NCI-H524 (cell line): ENCODE measurements at places on chromosomes 3 and 15.

GRCh38 chr3:25661694-25662437 is 2.8 kb downstream of the TOP2B start:
- no peak for DNase-seq

DNA sequence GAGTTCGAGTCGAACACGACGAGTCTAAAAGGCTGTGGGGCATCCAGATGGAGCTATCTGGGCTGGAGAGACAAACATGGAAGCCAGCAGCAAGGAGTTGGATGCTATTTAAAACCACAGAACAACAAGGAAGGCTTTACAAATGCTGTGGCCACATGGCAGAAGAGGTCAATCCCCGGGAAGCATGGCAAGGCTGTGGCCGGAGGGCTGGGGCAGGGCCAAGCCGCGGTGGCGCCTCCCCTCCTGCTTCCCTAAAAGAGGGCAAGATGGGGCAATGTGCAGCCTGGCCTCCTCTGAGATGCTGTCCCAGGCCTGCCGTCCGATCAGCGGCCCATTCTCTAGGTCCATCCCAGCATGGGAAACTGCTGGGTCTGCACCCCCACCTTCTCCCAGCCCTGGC is 139.1 kb downstream of the SRGAP3 start:
- DNase-seq = no peak

DNA sequence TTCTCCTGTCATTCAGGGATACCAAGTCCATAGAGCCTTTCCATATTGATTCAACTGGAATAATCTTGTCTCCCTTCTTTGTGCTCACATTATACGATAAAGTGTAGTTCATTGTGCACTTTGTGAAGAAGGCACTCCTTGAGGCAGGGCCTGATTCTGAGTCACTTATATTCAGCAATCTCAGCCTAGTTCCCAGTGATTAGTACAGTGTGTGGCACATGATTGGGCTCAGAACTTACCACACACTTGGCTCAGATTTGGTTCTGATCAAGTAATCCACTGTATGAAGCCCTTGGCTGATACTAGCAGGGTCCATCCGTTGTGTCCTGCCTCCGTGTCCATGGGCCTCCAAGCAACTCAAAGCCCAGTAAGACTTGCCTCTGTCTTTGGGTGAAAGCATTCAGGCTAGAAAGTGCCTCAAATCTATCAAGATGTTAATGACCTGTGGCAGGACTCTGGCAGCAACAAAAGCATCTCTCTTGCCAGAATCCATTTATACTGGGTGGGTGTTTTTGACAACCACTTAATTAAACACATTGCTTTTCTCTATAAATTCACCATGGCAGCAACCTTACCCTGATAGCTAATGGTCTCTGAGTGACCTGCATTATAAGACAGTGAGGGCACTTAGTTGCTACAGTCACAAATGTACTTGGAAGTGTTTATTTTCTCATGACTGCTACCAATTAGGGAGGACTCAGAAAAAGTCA is 51.3 kb downstream of the TPRG1 start:
- DNase-seq = no peak

- no peak for DNase-seq
Observed at GRCh38 chr3:183762304-183762703, 63.1 kb downstream of the MAP6D1 start.

GRCh38 chr3:12452361-12453330 is 31.6 kb upstream of the TSEN2 start:
- no peak for DNase-seq

GRCh38 chr3:79414806-79415205 is 353.0 kb downstream of the ROBO1 start:
- DNase-seq = no peak

DNA sequence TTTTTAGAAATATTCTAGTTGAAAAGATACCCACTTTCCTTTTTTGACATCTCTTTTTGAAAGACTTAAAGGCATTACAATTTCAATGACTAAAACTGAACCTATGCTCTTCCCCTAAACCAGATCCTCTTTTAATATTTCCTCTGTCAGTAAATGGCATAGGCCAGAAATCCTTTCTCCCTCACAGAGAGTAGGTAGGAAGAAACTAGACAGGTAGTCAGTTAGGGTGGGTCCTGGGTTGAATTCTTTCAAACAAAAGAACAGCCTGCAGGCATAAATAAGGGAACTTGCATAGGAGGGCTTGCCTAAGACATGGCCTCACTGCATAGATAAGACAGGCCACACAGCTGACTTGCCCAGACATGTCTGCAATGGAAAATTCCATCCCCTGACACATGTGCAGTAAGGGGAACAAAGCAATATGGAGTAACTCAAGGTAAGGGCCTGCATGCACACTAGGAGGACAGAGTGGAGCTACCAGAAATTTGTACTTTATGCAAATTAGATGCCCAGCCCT is 23.1 kb downstream of the PLSCR5 start:
- no peak for DNase-seq

DNA sequence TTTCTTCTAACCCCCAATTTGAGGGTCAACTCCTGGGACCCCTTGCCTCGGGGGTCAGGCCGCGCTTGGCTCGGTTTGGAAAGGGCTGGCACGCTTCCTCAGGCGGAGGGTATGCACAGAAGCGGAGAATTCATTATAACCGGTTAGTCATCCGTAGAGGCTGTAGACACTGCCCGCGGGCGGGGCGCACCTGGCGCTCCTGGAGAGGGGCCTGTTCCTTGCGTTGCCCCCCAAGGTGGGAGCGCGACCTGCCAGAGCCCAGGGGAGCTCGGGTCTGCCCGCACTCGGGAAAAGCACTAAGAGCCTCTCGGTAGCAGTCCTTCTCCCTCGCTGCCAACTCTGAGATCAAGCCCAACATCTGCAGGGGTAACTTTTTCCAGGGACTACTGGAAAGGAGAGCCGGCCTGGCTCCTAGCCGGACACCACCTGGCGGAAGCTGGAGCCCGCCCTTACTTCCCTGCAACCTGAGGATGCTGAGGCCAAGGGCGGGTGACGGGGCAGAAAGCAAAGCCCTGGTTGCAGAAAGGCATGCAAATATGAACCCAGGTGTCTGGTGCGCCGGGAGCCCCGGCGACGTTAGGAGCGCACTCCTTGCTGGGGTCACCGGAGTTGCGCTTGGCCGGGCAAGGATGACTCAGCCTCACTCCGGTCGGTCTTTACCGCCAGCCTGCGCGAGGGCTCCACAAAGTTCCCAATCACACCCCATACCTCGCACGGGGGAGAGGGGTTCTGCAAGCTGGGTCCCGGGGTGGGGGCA is 1.5 kb upstream of the CACNA2D3 start:
- DNase-seq = peak; percentile 7

DNA sequence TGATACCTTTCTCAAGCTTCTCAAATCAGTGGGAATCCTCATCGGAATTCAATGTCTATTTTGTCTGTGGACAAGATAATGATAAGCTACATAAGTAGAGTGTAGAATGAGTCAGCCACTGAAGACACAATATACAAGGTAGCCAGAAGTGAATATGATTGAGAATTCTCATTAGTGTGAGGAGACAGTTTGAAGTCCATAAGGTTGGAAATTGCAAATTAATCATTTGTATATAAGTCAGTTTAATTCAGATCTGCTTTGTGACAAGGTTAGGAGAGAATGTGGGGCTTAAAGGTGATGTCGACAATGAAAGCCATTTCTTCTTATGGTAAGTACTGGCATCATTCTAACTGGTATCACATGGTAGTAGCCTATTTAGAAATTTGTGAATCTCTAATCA is 4.2 kb downstream of the ARPP21 start:
- DNase-seq = no peak

GRCh38 chr3:128317101-128317697 is 149.5 kb downstream of the DNAJB8 start:
- DNase-seq = no peak

GRCh38 chr3:18064586-18064985 is 322.2 kb upstream of the TBC1D5 start:
- DNase-seq = no peak

GRCh38 chr15:80549191-80549590 is 145.0 kb downstream of the ARNT2 start:
- DNase-seq = no peak

DNA sequence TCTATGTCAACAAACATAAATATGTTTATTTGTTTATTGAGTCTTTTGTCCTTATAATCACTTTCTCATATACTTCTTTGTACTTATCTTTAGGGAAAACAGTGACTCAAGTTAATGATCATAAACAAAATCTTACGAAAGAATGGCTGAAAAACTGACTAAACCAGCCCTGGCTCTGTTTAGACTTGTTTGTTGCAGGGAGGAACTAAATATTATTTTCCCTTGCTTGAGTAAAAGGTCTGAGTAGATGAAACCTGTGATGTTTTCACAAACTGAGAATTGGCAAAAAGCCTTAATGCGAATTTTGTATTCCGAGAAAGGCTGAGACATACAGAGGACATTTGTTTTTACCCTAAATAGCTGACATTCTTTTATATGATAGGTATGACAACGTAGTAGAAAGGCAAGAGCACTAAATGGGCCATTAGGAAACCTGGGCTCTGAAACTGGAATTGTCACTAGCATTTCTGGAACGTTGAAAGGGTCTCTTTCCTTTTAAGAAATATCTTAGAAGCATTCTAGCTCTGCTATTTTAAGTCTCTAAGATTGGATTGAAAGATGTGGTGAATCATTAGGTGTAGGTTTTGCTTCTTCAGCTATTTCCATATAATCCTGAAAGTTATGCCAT is 18.2 kb upstream of the CLDN16 start:
- DNase-seq = no peak

DNA sequence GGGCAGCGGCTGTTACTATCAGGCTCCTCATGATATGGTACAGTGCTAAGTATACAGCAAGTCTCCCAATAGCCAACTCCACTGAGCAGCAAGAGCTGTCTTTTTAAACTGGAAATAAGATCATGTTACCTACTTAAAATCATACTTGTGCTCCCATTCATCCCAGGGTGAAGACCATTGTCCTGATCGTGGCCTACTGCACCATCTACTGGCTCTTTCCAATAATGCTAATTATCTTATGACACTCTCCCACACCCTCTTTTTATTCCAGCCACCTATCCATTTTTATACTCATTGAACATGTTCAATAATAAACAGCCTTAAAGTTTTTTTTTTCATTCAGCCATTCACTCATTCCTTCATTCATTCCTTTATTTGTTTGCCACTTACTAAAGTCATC is 117.7 kb downstream of the GBE1 start:
- peak; percentile 13 for DNase-seq

- DNase-seq = no peak
Observed at GRCh38 chr15:78421238-78421965, 16.6 kb upstream of the IREB2 start.

GRCh38 chr15:98744506-98744905 is 96.2 kb downstream of the IGF1R start:
- DNase-seq = peak; percentile 98

DNA sequence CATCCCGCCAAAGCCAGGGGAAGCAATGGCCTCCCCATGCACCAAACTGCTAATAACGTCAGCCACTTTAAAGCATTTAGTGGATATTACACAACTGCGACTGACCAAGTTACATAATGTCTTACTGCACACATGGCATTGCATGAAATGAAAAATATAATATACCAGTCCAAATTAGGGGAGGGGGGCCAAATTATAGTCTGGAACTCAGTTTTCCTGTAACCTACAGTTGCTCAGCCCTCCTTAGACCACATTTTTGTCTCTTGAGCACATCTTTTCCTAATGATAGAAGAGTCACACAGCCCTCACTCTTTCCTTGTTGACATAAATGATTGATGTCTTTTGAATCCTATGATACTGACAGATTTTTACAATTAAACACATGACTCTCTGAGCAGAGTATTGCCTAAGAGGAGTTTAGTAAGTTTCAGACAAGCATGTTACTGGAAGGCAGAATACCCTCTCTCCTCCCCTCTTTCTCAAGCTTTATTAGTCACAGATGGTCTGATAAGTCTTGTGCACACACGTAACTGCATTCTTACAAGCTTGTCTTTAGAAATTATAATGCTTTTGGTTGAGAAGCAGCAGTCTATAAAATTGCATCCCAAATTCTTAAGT is 1.1 kb upstream of the PLD1 start:
- DNase-seq = no peak

GRCh38 chr15:78680431-78681075 is 39.5 kb upstream of the CHRNB4 start:
- peak; percentile 29 for DNase-seq

- no peak for DNase-seq
Observed at GRCh38 chr3:42562047-42562907, 19.5 kb downstream of the SEC22C start.

DNA sequence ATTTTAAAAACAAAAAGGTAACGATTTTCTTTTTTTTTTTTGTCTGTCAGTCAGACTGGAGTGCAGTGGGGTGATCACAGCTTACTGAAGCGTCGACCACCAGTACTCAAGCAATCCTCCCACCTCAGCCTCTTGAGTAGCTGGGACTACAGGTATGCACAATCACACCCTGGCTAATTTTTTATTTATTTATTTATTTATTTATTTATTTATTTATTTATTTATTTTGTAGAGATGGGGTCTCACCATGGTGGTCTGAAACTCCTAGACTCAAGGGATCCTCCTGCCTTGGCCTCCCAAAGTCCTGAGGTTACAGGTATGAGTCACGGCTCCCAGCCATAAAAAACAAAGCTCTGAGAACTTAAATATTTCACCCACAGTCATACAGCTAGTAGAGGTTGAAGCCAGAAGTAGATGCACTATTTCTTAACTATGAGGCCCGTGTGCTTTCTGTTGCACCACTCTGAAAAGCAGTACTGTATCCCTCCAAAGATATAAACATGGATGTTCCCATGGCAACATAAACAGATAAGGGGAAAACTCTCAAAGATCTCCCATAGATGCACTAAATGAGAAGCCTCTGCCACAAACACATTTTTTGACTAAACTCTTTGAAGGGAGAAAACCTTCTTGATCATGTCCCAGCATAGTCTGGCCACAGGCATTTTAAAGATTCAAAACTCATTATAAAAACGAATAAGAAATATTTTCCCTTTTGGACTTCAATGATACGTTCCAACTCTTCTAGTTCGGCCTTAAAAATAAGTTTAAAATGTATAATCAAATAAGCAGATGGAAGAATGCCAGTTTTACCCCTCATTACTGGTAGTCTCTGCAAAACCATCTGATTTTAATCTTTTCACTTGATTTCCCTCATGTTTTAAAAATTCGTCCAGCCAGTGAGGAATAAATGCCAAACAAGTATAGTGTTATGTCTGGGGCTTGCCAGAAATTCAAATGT is 162.3 kb upstream of the ARHGEF26 start:
- DNase-seq = no peak

DNA sequence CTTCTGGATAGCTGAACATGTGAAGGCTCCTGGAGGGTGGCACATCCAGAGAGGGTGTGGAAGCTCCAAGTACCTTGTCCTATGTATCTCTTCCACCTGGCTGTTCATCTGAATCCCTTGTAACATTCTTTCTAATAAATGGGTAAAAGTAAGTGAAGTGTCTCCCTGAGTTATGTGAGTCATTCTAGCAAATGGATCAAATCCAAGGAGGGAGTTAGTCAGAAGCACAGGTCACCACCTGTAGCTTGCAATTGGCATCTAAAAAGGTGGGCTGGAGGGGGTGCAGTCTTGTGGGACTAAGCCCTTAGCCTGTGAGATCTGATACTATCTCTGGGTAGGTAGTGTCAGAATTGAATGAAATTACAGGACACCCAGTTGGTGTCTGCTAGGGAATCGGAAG is 71.0 kb downstream of the WWTR1 start:
- DNase-seq = no peak

DNA sequence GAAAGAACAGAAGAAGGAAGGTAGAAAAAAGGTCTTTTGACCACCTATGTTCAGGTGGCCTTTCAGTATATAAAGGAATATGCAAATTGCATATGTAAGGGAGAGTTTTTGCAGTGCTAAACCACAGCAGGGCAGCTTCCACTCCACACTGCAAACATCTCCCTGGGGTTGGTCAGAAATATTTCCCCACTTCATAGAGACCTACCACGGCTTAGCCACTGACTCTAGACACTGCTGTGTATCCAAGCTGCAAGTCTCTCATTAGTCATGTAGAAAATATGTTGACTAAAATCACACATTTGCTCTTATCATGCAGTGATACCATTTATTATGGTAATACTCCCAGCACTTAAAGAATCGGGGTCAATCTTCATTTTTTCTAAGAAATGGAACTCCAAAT is 214.9 kb upstream of the NR2F2 start:
- DNase-seq = no peak
